Activated CD4-positive, alpha-beta memory T cell treated with anti-CD3 and anti-CD28 coated beads, Interleukin-2, amount 10 ng/mL, durations not matched to agents 7 days and 5 days (primary cell): ENCODE measurements at places on chromosomes 1 and 21. TPM values are rescaled to one million over a fixed set of nuclear protein-coding genes. Genes with fewer than 3 reads are reported as not detected.

CD48 gene
- total RNA-seq: 404 TPM

PCP4L1 gene
- 0.28 TPM for total RNA-seq

HES2 gene
- 0.13 TPM for total RNA-seq

DNA sequence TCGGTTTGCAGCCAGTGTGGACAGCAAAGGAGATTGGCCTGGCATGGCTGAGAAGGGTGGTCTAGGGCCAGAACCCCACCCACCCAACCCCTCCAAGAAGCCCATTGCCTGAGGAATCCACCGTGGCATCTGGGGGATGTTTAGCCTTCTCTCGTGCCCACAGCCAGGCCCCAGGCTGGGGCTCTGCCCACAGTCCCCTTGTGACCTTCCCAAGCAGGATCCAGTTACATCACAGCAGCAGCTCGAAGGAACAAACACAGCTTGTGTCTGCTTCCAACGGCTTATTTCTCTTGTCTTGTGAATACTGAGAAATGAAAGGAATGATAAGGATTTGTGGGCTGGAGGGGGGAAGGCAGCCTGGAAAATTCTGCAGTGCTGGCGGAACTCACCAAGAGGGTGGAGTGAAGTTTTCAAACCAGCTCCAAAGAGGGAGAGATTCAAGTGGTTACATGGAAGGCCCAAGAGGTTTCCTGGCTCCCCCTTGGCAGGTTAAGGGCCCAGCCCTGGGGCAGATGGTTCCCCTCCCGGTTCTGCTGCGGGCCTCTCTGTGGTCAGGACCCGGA is 61.6 kb downstream of the DHRS3 start:
- H3K4me1 ChIP-seq: no peaks in the 10 kb centered on the region
- H3K36me3 ChIP-seq: no peaks in the 10 kb centered on the region
- H3K4me3 ChIP-seq: no peak overlapping the region

DNA sequence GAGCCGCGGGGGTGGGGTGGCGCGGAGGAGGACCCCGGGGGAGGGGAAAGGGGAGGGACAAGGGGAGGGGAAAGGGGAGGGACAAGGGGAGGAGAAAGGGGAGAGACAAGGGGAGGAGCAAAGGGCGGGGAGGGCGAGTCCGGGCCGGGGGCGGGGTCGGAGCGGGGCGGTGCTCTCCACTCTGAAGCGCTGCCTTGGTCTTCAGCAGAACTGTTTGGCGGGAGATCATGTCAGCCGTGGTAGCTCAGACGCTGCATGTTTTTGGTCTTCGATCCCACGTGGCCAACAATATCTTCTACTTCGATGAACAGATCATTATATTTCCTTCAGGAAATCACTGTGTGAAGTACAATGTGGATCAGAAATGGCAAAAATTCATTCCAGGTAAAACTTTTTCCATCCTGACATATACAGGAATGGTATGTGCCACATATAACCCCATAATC is 420 bp downstream of the CFAP57 start:
- H3K36me3 ChIP-seq: peaks cover 35% of the 10 kb centered on the region
- peak overlapping the region; percentile 93 for H3K4me3 ChIP-seq
- peaks cover 27% of the 10 kb centered on the region for H3K27me3 ChIP-seq
- peak; percentile 86 for DNase-seq

- no peaks in the 10 kb centered on the region for H3K4me1 ChIP-seq
- H3K27me3 ChIP-seq: peaks cover 2% of the 10 kb centered on the region
- H3K36me3 ChIP-seq: no peaks in the 10 kb centered on the region
These were observed 24.8 kb upstream of the SERTAD4 start for GRCh38 chr1:210207597-210208450.
